ENCODE measurements at places on chromosomes 3 and 15.

DNA sequence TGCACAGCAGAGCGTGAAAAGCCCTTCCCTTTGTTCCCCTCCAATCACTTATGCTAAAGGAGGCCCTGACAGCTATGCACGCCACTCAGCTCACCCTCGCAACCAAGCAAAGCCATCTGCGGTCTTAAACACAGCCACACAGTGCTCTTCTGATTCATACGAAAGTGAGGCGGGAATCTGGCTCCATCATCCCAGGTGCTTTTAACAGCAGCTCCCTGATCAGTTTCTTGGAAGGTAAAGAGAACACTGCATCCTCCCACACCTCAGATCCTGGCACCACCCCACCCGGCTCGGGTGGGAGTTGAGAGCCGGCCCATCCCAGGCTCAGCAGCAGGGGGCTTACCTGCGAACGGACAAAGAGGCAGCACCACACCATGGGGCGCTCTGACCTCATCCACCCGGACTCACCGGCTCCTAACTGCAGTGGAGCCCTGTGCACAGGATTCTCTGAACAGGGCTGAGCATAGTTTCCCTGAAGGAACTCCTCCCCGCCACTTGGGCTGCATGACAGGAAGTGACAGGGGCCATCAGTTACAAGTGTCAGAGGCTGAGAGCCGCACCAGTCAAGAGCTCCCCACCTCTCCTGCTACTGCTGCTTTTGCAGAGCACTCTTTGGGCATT lies 114.3 kb upstream of the ARHGEF3 start:
- peak; percentile 15 for DNase-seq

GRCh38 chr3:67578416-67578815 lies 76.0 kb downstream of the SUCLG2 start:
- DNase-seq, result peak; percentile 37

GRCh38 chr3:14441920-14442300 lies 39.5 kb downstream of the SLC6A6 start:
- no peak for DNase-seq

DNA sequence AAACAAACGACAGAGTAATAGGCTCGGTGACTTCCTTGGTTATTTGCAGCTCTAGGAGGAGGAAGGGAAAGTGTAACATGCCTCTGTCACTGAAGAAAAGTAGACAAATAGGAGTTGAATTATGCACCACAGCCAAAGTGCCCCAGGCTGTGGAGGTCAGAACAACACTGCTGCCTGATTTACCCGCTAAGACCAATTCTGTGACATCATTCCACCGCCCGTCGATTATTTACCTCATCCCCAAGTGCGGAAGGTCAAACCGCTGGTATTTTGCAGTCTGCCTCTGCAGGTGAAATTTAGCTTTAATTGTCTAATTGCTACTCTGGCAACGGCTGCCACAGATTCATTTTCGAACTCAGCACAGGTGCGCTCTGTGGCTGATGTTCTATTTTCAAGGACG lies 106.3 kb upstream of the PRICKLE2 start:
- DNase-seq, result no peak

DNA sequence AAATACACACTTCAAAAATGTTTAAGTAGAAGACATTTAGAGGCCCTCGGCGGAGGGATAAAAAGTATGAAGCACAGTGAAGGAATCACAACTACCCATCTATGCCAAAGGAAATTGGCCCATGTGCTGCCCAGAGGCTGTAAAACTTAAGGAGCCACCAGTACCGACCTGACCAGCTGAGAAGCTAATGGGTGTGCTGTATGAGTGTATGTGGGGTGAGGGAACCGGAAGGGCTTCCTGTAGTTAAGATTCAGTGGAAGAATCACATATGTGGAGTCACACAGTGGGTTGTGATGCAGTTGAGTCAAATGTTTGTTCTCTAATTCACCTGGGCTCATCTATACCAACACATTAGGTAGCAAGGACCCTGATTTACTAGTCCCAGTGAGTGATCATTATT lies 516.0 kb upstream of the IL12A start:
- no peak for DNase-seq

DNA sequence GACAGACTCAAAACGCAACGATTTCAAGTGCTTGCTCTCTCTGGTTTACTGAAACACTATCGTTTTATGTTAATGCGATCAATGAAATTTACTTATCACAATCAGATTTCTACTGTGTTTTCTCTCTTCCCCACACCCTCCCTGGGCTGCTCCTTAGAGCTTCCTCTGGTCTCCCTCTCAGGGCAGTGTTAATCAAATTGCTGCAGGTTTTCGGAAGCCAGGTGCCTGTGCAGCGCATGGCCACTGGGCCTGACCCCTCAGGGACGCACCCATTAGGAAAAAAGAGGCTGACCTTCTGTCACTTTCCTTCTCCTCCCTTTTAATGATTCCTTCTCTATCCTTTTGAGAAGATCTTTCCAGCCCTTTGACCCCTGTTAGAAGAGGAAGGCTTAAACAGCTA lies 134.5 kb upstream of the ONECUT1 start:
- no peak for DNase-seq

- no peak for DNase-seq
Measured at GRCh38 chr15:67130166-67130565, 64.8 kb downstream of the SMAD3 start.

- no peak for DNase-seq
Measured at GRCh38 chr3:63984391-63984790, 38.9 kb downstream of the PSMD6 start.

GRCh38 chr15:30059771-30060170 lies 23.0 kb upstream of the GOLGA8J start:
- DNase-seq, result no peak

Data from fibroblast of upper back skin (primary cell).